ENCODE measurements at places on chromosomes 6 and 20. TPM values are rescaled to one million over a fixed set of nuclear protein-coding genes. Genes with fewer than 3 reads are reported as not detected.

GRCh38 chr6:138620630-138621029 is 121.3 kb upstream of the NHSL1 start:
- no peak for DNase-seq

DNA sequence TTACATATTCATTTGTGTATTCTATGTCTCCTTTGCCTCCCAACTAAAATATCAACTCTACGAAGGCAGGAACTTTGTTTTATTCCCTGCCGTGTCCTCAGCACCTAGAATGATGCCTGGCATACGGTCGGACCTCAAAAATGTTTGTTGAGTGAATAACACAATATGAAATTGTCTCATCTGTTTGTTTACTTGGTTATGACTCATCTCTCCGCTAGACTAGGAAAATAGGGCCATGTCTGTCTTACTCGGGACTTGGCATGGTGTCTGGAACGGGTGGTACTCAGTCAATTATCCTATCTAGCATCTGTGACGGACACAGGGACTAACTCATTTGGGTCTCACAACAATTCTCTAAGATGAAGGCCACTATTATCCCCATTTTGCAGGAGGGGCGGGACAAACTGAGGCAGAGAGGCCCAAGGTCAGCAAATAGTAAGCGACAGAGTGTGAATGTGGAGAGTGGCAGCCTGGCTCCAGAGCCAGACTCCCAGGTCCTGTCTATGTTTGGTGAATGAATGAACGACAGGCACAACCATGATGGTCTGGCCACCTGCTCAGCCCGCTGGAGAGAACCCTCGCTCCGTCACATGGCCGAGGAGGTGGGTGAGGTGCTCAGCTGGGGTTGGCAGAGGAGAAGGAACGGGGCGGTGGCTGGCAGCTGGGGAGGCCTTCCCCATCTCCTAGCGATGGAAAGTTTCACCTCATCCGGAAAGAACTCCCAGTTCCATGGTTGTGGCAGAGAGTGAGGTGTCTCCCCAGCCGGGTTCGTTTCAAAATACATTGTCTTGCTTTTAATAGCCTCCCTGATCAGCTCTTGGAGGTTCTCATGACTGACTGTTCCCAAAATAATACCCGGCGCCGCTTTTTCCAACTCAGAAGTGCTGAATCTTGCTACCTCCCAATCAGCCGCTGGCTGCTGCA is 27.6 kb upstream of the NFATC2 start:
- no peak for DNase-seq

- no peak for DNase-seq
These were observed 741 bp downstream of the KCNK16 start for GRCh38 chr6:39321761-39322160.

GRCh38 chr6:30169658-30170614 is 6.6 kb downstream of the TRIM15 start:
- DNase-seq, result no peak

The SYNJ2 gene
- total RNA-seq, result 2.9 TPM

The TBCC gene
- total RNA-seq, result 21.7 TPM

The TRIM10 gene
- not detected for total RNA-seq
